Endodermal cell (in vitro differentiated cells): ENCODE measurements at places on chromosomes 7 and 10. TPM values are rescaled to one million over a fixed set of nuclear protein-coding genes. Genes with fewer than 3 reads are reported as not detected.

DNA sequence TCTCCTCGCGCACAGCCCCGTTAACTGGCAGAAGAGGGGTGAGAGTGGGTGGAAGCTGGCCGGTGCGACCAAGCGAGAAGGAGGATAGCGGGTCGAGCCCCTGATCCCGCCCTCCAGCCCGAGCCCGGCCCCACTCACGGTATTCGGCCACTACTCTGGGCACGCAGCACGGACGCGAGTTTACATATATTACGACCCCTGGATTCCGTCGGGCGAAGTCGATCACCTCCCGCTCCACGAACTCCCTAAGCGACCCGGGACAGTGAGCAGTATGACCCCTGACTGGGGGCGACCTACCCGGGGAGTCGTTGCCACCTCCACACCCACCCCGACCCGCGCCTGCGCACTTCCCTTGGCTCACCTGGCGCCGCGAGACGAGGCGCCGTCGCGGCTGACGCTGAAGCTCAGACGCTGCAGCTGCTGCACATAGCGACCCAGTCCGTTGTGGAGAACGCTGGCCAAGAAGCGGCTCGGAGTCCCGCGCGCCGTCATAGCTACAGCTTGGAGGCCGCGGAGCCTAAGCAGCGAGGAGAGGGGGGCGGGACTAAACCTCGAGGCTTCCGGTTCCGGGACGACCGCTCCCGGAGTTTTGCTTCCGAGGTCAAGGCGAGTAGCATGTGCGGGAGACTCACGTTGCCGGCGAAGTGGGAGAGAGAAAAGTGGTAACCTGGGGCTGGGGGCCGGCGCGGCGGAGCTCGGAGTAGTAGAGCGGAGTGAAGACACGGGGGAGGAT lies at the start of the genes MRPL43 and TWNK:
MRPL43 (minus strand) TSS at position 546 of the 733 bp plus-strand sequence; CDS start at position 492, 54 bp downstream.
TWNK (plus strand) TSS at position 592 of the 733 bp plus-strand sequence. CDS start 668 bp downstream, outside the sequence.
- H3K4me3 ChIP-seq: peak within 1 kb of the TSS; percentile 92
- H3K27me3 ChIP-seq: no peaks in the 10 kb centered on the region
- H3K4me1 ChIP-seq: no peaks in the 10 kb centered on the region
- no peak within 1 kb of the TSS for H3K27ac ChIP-seq
- H3K36me3 ChIP-seq: peaks cover 38% of the 10 kb centered on the region

GRCh38 chr7:52956379-52956915 lies 79.0 kb upstream of the POM121L12 start:
- no peaks in the 10 kb centered on the region for H3K4me1 ChIP-seq
- no peaks in the 10 kb centered on the region for H3K36me3 ChIP-seq
- H3K4me3 ChIP-seq: no peak overlapping the region

- H3K4me3 ChIP-seq: no peak overlapping the region
- H3K4me1 ChIP-seq: no peaks in the 10 kb centered on the region
- H3K27ac ChIP-seq: no peak overlapping the region
- no peaks in the 10 kb centered on the region for H3K36me3 ChIP-seq
- no peaks in the 10 kb centered on the region for H3K27me3 ChIP-seq
These were observed 597.5 kb upstream of the PCDH15 start for GRCh38 chr10:55398497-55398882.

DNA sequence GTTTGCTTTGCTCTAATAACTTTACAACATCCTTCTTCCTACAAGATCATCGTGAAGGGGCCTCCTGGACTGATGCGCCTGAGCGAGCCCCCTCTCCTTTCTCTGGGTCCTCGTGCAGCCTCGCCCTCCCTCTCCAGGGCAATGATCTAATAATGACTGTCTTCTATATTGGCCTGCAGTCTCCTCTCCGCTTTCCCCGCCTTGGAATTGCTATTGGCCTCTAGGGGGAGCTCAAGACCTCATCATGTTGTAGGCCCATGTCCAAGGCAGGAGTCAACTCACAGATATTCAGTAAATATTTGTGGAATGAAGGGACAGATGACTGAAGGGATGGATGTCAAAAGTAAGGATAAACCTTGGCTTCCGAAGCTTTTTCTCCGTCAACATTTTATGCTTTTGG lies 1180.3 kb downstream of the TYW1 start:
- H3K4me1 ChIP-seq: no peaks in the 10 kb centered on the region
- no peaks in the 10 kb centered on the region for H3K27me3 ChIP-seq
- no peaks in the 10 kb centered on the region for H3K36me3 ChIP-seq
- peak; percentile 93 for DNase-seq

- no peak for DNase-seq
- H3K27me3 ChIP-seq: no peaks in the 10 kb centered on the region
- peaks cover 31% of the 10 kb centered on the region for H3K36me3 ChIP-seq
- H3K4me1 ChIP-seq: no peaks in the 10 kb centered on the region
These were observed 427.1 kb downstream of the GALNT17 start for GRCh38 chr7:71558806-71559613.

Gene NPTX2
- 0.53 to 1.1 TPM (median 0.65 TPM) in 3 replicates for total RNA-seq

Gene HGF
- total RNA-seq: 0.14 and 0.20 TPM in 2 replicates

Gene CCL26
- 1.1 to 1.3 TPM (median 1.2 TPM) in 3 replicates for total RNA-seq

Gene GHRHR
- total RNA-seq: 1.9 TPM in 1 of 2 replicates, not detected in the other
